Activated naive CD8-positive, alpha-beta T cell treated with anti-CD3 and anti-CD28 coated beads, Interleukin-2, amount 50 U/mL, for 16 hours (primary cell): ENCODE measurements at places on chromosomes 11 and 22.

- no peak for DNase-seq
Observed at GRCh38 chr11:86182976-86183584, 61.5 kb upstream of the EED start.

DNA sequence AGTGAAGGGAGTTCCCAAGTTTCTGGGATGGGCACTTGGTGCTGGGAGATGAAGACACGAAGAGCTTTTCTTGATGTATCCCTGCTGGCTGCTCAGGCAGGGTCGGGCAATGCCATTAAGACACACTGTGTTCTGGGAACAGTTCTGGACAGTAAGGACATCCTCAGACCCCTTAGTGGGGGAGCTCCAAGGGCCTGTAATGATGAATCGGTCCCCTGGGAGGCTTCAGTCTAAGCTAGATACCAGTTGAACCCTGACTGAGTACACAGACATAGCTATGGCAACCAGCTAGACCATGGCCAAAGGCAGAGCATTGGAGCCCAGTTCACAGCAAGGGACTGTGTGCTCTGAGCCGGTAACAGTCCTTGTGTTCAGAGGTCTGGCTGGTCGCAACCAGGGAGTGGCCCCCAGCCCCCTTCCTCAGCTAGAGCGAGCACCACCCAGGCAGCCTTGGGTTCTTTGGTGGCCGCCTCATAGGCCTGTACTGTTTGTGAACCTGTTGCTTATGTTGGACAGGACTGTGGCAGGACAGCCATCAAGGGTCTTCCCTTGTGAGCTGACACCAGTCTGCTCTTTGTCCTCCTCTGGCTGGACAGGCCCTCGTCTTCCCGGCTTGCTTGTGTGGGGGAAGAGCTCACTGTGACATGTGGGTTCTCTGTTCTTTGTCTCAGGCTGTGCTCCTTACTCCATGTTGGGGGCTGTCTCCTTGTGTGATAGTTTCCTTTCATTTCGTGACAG is 25.0 kb downstream of the MED15 start:
- no peak for DNase-seq

DNA sequence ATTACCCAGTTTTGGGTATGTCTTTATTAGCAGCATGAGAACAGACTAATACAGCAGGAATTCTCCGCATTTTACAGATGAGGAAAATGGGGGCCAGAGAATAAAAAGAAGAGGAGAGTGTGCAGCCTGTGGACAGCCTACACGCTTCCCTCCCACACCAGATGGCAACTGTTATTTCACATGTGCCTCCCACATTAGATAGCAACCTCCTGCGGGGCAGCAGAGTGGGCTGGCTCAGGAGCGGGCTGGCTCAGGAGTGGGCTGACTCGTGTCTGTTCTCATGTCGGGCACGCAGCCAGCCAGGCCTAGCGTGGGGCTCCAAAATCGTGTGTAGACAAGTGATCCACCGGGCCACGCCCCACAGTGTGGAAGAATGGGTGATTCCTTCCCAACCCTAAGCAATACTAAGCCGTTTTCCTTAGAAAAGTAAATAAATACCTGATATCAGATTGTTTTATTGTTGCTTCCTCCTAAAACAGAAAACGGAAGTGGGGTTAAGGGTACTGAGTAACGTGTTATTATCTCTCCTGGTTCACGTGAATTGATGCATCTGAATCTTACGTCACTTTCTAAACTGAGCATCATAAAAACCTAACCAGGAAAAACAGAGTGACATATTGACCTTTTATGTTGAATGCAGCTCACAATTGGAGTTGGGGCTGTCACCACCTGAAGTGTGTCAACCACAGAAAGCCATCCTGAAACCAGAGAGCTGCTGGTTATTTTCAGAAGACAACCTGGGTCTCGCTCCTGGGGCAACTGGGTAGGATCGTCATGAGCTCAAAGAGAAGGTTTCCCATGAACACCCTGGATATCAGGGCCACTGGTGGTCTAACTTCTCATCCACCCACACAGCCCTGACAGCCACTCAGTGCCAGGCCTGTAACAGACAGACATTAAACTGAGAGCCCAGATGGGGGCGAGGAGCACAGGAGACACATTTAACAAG is 3.3 kb downstream of the TTLL1 start:
- DNase-seq = no peak

DNA sequence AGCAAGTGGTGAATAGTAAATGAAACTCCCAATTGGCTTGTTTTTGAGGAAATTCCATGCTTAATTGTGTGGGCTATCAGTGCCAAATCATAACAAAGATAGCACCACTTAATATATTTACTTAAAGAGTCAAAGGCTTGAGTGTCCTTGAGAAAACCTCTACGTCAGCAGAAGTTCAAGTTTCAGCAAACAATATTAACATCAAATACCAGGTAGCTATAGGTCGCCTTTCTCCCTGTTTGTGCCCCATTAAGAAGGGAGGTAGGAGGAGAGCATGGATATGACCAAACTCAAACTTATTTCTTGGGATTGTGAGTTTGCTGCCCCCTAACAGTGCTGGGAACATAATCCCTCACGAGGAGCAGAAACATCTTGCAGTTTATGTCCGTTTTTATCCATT is 105.6 kb upstream of the SYN3 start:
- no peak for DNase-seq

- DNase-seq = no peak
Observed at GRCh38 chr11:63763496-63764339, 4.9 kb downstream of the ZFTA start.

DNA sequence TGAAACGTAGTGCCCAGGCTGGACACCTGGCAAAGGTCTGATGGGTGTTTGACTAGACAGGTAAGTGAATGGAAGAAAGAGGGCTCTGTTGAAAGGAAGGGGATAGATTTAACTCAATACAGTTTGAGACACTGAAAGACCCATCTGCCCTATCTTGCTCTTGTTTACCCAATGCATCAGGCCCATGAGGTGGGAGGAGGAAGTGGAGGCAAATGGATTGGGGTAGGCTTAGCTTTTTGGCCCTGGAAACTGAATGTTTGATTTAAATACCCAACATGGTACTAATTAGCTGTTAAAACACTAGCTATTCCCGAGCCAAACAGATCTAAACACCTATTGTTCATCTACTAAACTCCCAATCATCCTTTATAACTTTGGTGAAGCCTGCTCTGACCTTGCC is 3.5 kb upstream of the UVRAG start:
- DNase-seq = no peak

- no peak for DNase-seq
Observed at GRCh38 chr11:126140926-126141280, 70.5 kb downstream of the RPUSD4 start.

DNA sequence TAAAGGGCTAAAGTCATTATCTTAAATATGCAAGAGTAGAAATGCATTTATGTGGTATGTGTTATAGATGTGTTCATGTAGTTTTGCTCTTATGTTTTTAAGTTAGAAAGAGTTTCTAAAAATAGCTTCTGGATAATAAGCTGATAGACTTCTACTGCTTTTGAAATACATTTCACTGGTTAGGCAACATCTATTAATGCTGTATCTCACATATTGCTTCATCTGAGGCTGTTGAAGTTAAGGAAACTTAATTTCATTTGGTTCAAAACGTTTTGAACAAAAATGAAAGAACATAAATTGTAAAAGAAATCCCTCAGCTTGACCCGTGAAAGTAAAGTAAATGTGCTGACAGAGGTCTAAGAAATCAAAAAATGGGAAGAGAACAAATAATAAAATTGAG is 164.0 kb upstream of the CTSC start:
- DNase-seq = no peak

DNA sequence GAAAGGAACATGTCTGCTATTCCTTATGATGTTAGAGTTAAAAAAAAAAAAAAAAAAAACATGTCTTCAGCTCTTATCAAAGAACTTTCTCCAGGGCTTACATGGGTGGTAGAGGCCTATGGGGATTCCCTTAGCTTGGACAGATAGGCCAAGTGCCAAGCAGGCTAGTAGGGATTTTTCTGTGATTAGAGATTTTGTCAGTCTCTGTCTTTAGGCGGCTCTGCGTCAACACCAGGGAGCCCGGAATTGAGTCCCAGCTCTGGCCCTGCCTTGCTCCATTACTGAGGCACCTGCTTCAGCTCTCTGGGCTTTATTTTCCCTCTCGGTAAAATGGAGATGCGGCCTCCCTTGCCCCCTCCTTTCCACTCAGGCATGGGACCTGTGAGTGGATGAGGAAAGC is 13.1 kb downstream of the CRY2 start:
- no peak for DNase-seq

DNA sequence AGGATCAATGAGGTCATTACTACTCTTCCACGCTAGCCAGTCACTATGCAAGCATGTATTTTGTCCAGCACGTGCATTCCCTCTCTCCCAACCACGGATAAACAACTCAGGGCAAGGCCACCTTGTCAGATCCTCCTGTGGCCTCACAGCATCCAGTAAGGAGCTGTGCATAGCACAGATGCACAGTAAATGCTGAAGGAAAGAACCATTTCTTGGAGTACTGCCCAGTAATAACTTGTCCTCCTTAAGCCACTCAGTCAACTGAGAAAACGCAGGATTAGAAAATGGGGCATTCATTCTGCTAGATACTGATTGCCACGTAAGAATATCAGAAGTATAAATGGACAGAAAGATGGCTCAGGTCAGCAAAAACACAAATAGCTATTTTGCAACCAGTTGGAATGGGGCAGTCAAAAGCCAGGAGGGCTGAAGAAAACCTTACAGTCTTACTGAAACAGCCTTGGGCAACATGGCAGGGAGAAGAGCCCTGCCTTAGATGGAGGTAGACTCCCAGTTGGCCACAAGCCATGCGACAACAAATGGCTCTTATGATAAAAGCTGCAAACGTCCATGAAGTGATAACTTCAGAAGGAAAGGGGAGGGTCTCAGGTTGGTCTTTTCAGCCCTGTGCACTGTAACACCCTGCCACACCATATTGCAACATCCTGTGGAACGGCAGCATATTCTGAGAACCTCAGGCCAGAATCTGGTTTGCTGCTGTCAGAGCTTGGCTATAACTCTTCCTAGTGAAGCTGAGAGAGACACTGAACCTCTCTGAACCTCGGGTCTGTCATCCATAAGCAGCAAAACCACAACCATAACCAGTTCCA is 23.0 kb downstream of the PC start:
- no peak for DNase-seq

DNA sequence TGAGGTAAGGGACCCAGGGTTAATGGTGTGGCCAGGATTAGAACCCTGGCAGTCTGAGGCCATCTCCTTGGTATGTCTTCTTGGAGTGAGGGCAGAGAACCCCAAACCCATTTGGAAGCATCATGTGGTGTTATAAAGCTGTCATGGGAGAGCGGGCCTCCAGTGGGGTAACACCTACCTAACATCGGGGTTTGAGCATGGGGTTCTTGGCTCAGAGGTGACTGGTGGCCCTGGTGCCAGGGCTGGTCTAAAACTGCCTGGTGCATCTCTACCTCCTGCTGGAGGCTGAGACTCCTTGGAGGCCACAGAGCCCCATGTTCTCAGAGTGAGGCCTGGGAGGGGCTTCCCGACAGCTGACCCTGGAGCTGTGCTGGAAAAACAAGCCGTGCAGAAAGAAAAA is 4.5 kb downstream of the PRDM11 start:
- DNase-seq = no peak

GRCh38 chr11:12827929-12828812 is 153.9 kb downstream of the TEAD1 start:
- DNase-seq = no peak

DNA sequence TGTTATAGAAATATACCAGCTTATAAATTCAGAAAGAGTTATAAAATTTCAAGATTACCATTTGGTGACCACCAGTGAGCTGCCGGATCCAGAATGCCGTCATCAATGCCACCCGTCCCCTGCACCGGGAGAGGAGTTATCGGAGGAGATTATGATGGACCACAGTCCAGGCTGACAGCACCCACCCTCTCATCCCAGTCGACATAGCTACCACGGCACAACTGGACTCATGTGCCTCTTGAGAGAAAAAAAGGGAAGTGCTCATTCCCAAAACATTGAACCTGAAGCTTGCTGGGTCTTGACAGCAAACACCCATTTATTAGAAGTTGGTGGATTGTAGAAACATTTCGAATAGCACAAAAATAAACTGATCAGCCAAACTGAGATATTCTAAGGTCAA is 1331.5 kb downstream of the TBC1D22A start:
- DNase-seq = no peak

DNA sequence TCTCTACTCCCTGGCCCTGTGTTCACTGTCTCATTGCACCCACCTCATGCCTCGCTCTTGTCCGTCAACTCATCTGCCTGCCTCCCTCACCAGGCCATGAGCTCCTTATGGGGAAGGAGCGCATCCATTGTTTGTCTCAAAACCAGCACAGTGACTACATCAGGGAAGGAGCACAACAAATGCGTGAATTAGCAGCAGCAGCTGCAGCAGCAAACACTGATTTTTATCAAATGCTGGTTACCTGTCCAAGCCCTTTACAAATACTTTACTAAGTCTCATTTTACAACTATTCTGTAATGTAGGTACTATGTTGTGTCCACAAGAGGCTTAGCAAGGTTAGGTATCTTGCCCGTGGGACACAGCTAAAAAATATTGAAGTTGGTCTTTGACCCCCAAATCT is 85.9 kb upstream of the PLET1 start:
- DNase-seq = no peak

GRCh38 chr11:60835534-60835846 is 6.4 kb upstream of the CCDC86 start:
- DNase-seq = no peak

GRCh38 chr22:21593406-21594232 is 26.1 kb downstream of the UBE2L3 start:
- no peak for DNase-seq

- DNase-seq = peak; percentile 29
Observed at GRCh38 chr22:30802202-30803166, 107.8 kb downstream of the OSBP2 start.

DNA sequence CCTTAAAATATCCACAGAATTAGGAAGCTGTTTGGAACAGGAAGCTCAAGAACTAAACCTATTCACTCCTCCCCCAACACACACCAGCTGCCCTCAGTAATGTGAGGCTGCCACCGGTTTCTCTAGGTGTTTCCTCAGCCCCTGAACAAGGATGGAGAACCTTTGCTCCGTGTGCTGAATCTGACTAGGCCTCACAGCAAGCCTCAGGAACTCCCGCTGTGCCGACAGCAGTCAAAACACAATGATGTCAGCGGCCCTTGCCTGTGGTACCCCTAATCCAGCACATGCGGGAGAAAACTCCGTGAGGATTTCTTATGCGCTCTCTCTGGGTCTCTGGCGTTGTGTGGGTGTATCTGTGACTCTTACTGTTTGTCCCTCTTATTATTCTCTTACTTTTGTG is 153.3 kb downstream of the EFCAB6 start:
- DNase-seq = no peak

GRCh38 chr11:114193730-114194679 is 102.2 kb upstream of the NNMT start:
- DNase-seq = no peak
